ENCODE measurements at places on chromosomes 6 and 20.
A peak's percentile ranks its signal among the peaks of the same experiment; 100 is the strongest.

GRCh38 chr6:2881423-2881822, 21.7 kb downstream of the SERPINB9 start:
- no peak for DNase-seq

DNA sequence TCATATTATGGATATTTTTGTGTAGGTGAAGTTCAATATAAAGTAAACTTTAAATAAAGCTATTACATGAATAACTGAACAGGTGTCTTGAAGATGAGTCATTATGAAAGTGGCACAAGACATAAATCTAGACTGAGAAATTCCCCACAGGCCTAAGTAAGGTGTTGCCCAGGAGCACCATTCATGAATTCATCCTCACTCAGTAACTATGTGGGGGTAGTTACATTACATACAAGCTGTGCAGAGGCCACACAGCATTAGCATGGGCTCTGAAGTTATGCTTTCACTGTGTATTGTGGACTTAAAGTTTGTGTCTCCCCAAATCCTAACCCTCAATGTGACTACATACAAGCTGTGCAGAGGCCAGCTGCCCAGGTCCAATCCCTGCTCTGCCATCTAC, 65.9 kb downstream of the BCAS1 start:
- DNase-seq, result no peak

GRCh38 chr6:47133230-47134000, 91.3 kb upstream of the ADGRF1 start:
- no peak for DNase-seq

DNA sequence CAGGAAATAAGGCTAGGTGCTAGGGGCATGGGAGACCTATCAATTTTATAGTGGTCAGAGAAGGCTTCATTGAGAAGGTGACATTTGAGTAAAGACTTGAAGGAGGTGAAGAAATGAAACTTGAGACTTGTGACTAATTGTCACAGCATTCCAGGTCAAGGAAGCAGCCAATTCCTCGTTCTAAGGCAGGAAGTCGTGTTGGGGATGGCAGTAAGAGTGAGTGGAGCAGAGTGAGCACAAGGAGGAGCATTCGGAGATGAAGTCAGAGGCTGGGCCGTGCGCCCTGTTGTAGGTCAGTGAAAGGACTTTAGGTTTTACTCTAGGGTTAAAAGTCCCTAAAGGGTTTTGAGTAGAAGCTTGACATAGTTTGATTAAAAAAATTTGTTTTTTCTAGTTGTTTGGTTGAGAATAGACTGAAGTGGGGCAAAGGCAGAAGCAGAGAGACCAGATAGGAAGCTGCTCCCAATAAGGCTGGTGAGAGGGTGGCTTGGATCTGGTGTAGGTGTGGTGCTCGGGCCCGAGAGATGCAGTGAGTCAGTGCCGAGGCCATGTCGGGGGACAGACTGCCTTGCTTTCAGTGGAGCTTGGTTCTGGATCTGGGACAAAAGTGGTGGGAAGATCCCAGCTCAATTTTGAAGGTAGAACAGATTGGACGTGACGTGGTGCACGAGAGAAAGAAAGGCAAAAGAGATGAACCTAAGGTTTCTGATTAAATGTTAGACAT, 2.6 kb upstream of the RSPH3 start:
- peak; percentile 15 for DNase-seq

DNA sequence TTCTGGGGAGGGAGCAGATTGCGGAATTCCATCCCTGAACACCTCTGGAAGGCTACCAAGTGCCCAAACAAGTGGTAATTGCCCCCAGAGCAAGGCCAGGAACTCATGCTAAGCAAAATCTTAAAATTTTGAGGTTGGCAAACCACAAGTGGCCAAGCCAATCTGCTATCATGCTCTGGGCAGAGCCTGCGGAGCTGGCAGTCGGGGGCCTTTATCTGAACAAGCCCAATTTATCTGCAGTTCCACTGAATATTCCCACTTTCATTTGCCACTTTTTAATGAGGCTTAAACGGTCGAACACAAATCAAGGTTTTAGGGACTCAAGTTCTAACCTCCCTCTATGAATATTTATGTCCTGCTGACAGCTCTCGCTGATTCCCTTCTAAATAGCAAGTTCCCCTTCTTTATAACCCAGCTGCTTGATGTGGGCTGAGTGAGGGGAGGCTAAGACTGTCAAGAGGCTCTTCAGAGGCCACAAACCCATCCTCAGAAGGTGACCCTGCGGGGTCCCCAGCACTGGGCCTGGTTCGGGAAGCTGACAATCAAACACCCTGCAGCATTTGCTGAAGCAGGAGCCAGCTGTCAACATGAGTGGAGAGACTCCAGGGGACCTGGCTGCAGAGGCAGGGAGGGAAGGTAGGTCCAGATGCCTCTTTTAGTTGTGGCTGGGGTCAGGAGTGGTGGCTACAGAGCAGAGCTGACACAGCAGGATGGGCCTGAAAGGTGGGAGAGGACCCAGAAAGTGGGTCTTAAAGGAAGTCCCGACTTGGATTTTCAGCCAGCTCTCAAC, 11.9 kb downstream of the CCDC167 start:
- no peak for DNase-seq

- no peak for DNase-seq
Observed at GRCh38 chr20:48709744-48710143, 118.1 kb downstream of the PREX1 start.

DNA sequence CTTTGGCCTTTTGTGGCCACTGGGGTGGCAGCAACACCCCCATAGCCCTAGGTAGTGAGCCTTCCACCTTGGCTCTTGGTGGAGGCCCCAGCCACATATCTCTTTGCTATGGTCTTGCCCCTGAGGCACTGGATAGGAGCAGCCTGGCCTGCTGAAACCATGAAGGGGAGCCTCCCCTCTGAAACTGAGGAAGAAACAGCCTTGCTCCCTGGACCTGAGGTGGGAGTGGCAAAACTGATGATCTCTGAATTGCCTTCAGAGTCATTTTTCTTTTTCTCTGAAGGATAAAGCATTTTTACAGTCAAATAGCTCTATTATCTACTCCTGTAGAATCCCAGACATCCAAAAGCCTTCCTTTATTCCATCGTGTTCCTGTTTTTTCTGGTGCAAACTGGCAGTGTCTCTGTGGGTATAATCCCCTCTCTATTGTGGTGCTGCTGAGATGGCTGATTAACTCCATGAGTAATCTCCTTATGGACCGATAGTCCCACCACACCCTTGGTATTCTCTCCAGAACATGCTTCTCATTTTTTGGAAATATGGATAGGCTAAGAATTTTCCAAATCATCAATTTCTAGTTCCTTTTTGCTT, 22.0 kb upstream of the PRSS35 start:
- DNase-seq, result no peak

GRCh38 chr6:33609528-33609927, 11.6 kb upstream of the ITPR3 start:
- no peak for DNase-seq

GRCh38 chr20:63017076-63017825, 10.5 kb upstream of the BHLHE23 start:
- DNase-seq, result no peak

DNA sequence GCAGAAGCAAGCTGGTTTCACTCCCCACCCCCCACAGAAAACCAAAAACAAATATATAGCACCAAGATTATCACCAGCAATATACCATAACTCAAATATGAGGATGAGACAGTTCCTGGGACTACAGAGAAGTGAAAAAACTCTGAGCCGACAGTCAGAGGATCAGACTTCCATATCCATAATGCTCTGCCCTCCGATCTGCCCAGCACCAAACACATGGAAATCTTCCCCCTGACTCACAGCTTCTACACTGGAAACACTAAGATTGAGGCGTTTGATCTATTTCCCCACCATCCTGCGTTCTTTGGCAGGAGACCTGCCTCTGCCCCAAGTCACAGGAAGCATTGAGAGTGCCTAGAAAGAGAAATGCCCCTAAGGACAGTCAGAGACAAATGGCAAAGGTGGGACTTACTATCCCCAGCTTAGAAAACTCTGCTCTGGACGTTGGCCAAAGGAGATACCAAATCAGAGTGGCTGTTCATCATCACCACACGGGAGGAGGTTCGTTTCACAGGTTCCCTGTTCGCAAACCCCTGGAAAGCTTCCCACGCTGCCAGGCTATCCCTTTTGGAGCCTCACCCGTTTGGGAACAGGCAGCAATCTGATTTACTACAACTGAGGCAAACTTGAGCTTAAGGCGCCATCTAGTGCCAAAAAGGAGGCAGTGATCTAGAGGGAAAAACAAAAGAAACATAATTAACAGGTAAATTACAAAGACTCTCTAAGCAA, 48.7 kb upstream of the SRSF6 start:
- DNase-seq, result peak; percentile 19

DNA sequence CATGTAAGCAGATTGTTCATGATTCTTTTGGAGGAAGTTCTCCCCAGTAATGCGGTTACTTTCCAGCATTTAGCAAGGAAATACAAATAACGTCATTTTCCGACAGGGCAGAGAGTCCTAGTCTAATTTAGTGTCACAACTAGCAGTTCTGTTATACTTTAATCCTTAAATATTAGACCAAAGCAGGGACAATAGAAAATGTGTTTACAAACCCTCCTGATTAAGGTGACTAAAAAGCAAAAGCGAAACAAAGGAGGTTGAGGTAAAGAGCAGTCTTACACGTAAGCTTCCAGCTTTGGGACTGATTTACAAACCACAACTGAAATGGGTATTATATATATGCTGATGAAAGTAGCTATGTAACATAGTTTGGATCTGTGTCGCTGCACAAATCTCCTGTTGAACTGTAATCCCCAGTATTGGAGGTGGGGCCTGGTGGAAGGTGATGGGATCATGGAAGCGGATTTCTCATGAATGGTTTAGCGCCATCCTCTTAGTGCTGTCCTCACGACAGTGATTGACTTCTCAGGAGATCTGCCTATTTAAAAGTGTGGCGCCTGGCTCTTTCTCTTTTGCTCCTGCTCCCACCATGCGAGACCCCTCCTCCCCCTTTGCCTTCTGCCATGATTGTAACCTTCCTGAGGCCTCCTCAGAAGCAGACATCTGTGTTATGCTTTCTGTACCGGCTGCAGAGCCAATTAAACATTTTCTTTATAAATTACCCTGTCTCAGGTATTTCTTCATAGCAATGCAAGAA, 81.9 kb downstream of the PLCB1 start:
- no peak for DNase-seq

- no peak for DNase-seq
Observed at GRCh38 chr6:57432919-57433684, 115.7 kb downstream of the PRIM2 start.

DNA sequence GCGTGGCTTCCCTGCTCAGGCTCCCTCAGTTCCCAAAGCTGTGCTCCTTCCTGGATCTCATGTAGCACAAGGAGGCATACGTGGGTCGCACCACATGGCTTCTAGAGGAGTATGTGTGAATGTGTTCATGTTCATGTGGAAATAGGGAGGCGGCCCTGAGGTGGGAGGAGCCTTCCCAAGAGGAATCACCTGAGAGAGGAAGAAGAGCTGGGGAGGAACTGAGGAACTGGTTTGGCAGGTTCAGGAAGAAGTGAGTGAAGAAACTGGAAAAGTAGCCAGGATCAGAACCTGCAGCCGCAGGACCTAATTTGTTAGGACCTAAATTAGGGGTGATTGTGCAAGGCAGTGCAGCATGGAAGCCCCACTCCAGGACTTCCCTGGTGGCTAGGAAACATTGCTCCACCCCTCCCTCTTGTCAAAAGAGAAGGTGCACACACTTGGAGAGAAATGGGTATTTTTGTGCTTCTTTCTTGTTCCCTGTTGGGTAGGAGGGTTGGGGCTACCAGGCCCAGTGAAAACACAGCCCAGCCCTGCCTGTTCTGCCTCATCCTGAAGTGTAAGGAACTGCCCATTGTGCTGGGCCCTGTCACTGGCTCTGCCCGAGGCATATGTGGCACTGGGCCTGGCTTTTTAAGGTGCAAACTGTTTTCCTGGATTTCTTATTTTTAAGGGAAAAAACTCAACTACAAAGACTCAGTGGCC, 20.7 kb downstream of the SYNJ2 start:
- DNase-seq, result no peak

- DNase-seq, result no peak
Observed at GRCh38 chr20:35903843-35904242, 50.5 kb downstream of the SCAND1 start.

GRCh38 chr6:104579310-104579863, 280.3 kb downstream of the HACE1 start:
- no peak for DNase-seq

DNA sequence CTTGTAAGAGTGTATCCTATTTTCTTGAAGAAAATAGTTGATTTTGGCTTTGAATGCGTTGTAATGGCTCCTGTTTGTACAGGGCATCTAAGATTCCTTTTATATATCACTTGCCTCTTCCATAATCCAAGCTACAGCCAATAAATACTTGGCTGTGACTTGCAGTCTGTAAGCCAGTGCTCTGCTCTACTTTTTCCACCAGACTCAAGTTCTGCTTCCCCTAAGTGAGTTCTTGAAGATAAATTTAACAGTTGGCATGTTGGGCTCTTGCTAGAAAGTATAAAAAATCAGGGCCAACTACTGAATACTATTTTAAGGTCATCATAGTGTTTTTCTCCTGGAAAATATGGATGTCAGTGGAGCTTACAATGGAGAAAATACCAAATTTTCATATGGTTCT, 36.5 kb upstream of the SCGN start:
- DNase-seq, result no peak

DNA sequence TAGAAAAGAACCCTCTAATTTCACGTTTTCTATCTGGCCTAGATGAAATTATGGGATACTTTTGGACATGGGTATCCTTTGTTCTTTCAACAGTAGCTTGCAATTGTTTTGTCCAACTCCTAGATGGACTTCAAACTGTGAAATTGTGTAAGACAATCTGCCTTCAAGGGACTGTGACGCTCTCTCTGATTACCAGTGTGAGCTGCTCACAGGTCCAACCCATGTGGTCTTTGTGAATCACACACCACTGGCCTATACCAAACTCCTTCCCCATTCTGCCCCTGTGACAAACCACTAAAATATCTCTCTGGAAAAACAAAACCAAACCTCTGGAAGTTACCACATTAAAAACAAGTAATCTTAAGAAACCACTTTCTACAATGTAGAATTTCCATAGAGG, 59.5 kb downstream of the NINL start:
- peak; percentile 73 for DNase-seq

DNA sequence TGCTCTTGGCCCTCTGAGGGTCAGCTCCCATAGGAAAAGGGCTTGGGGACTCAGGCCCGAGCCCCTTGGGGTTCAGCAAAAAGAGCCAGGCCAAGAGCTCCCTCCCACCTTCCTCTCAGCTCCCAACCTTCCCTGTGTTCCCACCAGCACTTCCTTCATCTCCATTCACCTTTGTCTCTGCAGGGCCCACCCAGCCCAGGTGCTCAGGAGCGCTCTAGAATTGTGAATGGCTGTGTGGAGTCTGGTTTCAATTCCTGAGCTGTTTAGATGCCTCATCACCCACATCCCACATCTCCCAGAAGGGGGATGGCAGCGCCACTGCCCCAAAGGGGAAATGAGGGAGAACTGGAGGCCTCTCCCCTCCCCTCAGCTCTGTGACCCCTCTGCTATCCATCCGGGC, 7.7 kb downstream of the GRM4 start:
- no peak for DNase-seq

DNA sequence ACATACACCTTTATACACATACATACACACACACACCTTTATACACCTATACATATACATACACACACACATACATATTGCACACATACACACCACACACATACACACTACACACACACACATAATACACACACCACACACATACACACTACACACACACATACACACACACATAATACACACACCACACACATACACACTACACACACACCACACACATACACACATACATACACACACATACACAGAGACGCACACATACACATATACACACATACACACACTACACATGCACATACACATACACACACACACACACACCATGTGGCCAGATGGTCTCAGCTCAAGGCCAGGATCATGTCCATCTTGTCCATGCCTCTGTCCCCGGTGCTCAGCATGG, 25.7 kb downstream of the BPIFB1 start:
- DNase-seq, result no peak

- DNase-seq, result no peak
Observed at GRCh38 chr6:129695373-129696027, 14.5 kb downstream of the ARHGAP18 start.

All from HFF-Myc (cell line).